Effector memory CD8-positive, alpha-beta T cell (primary cell): ENCODE measurements at places on chromosomes 3 and 15.

GRCh38 chr3:64138046-64138445 lies 87.2 kb downstream of the PRICKLE2 start:
- no peak for DNase-seq

GRCh38 chr15:25060996-25061620 lies 106.3 kb downstream of the SNRPN start:
- no peak for DNase-seq

DNA sequence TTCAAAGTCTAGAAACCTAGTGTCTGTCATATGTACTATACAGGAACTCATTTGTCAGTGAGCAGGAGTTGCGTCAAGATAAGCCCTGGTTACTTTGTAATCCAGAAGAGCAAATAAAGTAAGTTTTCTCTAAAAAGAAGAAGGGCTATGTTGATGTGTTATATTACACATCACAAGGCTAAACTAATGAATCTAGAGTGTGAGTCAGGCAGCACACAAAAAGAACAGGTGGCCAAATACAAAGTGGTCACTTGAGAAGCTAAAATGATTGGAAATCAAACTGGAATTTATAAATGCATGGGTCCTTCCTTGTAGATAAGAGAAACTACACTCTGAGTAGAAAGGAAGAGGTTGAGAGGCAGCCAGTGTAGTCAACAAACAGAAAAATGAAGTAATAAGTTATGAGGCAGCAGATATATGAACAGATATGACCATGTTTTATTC lies 771.6 kb downstream of the DIPK2A start:
- no peak for DNase-seq

- no peak for DNase-seq
These were observed 50.1 kb downstream of the TMOD3 start for GRCh38 chr15:51879555-51879954.

DNA sequence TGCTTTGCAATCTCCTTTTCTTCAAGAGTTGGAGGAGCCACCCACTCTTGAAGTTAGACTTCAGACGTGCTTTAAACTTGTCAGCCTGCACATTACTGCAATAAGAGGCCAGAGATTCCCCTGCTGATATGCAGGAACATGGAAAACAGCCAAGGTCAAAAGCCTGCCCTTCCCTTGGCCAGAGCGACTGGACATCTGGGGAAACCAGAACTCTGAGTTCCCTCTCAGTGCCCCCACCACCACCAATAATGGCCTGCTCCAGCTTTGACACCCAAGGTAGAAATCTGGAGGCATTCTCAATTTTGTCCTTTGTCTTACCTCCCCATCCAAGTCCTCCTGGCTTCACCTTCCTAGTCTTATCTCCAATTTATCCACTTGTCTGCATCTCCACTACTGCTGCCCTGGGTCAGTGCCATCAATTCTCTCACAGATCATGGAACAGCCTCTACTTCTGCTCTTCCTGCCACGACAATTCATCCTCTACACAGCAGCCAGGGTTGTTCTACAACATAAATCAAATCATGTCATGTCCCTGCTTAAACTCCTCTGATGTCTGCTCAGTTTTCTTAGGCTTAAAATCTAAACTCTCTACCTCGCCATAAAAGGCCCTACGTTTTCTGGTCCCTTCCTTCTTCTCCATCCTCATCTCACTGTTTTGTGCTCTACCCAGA lies 191.6 kb upstream of the WNT5A start:
- DNase-seq = no peak

DNA sequence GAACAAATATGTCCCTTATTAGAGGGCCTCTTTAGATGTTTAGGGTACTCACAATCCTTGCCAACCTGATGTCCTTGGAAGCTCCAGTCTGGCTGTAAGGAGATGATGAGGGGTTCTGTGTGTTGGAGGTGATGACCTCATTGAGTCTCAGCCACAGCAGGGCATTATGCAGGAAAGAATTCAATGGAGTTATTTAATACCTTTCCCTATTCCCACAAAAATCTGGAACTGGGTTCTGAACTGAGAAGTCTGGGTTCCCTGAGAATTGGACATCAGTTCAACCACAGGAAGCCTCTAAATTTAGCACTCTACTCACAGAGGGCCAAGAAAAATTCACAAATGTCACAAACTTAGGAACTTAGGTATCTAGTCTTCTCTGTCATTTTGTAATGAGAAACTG lies 36.9 kb downstream of the SLC35A5 start:
- DNase-seq = no peak

DNA sequence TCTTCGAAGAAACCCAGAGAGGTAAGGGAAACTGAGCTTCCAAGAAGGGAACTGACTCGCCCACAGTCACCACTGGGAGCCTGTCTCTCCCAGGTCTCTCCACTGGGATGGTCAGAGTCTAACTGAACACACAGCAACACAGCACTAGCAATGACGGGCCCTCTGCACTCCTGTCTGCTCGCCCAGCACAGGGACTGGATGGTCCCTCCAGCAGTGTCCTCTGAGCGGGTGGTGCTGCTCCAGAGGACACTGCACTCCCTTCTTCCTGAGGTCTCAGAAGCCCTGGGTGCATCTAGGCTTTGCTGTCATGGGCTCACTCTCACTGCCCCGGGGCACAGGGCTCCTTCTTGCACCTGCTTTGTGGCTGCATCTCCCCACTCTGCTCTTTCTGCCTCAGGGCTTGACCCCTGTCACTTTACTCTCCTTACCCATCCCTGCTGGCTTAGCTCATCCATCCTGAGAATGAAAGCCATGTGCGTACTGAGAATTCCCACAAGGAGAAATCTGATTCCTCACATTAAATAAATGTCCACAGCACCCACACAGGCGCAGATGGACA lies 356.6 kb downstream of the GABRG3 start:
- no peak for DNase-seq

GRCh38 chr3:184910664-184911063 lies 98.7 kb downstream of the VPS8 start:
- DNase-seq = no peak

GRCh38 chr3:129607391-129608068 lies 1.1 kb upstream of the PLXND1 start:
- DNase-seq = no peak

GRCh38 chr15:101684384-101684783 lies 32.2 kb upstream of the TM2D3 start:
- no peak for DNase-seq

GRCh38 chr3:151552589-151552988 lies 91.7 kb upstream of the IGSF10 start:
- DNase-seq = no peak

DNA sequence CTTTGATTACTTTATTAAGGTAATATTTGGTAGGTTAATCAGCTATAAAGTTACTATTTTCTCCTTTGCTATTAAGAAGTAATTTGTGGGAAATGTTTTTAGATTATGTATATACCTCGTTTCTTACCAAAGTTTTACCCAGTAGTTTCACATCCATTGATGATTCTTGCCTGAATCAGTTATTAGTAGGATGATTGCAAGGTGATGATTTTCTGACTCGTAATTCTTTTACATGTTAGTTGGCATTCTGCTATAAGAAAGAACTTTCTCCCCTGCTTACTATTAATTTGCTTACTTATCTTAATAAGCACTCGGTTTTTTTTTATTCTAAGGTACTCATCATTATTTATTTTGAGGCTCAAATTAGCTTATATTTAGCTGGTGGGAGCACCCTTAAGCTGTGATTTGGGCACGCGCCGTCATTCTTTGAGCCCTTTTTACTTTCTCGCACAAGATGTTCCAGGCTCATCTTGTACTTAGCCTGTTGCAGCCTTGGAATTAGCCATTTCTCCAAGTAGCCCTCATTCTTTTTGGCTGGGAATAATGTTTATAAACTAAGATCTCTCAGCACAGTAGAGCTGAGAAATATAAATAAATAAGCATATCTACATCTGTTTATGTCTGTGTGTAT lies 15.3 kb downstream of the USP3 start:
- DNase-seq = no peak

DNA sequence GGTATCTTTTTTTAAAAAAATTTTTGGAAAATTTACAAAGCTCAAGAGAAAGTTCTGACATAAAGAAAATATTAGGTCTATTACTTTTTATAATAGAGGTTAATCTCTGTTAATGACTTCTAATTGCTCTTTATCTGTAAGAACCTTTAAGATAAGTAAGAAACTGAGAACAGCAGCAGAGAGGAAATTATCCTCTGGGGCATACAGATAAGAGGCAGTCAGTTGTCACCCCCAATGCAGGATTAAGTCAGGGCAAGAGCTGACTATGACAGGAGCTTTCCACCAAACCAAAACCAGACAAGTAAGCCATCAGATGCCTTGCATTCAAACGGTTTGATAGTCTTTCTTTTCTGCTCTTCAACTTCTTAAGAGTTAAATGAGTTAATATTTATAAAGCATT lies 149.0 kb downstream of the GSK3B start:
- DNase-seq = no peak

DNA sequence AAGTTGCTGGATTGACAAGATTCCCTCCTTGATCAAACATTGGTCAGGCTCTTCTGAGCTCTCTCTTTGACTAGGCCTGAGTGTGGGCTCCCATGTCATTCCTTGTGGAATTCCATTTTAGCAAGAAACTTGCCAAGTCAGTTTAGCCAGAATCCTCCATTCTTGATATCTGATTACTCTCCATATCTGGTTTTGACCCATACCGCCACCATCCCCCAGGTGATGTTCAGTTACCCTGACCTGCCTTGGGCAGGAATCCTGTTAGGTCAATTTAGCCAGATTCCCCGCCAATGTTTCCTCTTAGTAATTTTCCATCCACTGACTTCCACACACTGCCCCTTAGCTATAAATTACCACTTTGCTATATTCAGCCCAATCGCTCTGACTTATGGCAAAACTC lies 1.0 kb upstream of the PCCB start:
- DNase-seq = no peak

- DNase-seq = no peak
These were observed 69.0 kb downstream of the SLMAP start for GRCh38 chr3:57825116-57825515.

- DNase-seq = no peak
These were observed 977.5 kb downstream of the TUSC7 start for GRCh38 chr3:117687096-117687495.

- no peak for DNase-seq
These were observed 21.7 kb downstream of the CSNK1G1 start for GRCh38 chr15:64333986-64334929.

DNA sequence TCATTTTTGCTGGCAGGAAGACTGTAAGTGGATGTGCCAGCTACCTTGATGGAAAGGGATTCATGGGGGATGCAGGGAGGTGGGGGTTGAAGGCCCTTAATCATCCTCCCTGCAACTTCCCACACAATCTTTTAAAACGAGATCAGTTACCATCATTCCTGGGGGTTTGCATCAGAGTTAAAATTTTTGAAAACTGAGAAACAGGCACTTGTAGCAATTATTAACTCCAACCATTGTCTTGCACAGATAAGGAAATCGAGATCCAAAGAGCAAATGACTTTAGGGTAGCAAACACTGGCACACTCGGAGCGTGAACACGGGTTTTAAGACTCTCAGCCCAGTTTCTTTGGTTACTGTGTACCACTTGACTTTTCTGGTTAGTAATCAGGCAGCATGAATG lies 41.9 kb downstream of the GPD1L start:
- no peak for DNase-seq

- DNase-seq = no peak
These were observed 100.4 kb downstream of the MCTP2 start for GRCh38 chr15:94331731-94332130.

DNA sequence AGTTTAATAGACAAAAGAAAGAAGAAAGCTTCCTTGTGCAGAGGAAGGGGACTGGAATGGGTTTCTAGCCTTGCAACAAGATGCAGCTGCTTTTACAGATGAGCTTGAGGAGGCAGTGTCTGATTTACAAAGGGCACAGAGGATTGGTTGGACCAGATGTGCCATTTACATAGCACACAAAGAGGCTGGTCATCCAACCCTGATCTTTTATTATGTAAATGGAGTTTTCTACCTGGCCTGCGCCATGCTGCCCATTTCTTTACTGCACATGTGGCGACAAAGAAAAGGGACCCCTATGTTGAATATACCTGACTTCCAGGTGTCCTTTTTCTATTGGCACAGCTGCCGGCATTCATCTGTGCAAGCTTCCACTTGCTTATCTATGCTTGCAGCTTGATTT lies 409.4 kb upstream of the FRG2C start:
- no peak for DNase-seq

DNA sequence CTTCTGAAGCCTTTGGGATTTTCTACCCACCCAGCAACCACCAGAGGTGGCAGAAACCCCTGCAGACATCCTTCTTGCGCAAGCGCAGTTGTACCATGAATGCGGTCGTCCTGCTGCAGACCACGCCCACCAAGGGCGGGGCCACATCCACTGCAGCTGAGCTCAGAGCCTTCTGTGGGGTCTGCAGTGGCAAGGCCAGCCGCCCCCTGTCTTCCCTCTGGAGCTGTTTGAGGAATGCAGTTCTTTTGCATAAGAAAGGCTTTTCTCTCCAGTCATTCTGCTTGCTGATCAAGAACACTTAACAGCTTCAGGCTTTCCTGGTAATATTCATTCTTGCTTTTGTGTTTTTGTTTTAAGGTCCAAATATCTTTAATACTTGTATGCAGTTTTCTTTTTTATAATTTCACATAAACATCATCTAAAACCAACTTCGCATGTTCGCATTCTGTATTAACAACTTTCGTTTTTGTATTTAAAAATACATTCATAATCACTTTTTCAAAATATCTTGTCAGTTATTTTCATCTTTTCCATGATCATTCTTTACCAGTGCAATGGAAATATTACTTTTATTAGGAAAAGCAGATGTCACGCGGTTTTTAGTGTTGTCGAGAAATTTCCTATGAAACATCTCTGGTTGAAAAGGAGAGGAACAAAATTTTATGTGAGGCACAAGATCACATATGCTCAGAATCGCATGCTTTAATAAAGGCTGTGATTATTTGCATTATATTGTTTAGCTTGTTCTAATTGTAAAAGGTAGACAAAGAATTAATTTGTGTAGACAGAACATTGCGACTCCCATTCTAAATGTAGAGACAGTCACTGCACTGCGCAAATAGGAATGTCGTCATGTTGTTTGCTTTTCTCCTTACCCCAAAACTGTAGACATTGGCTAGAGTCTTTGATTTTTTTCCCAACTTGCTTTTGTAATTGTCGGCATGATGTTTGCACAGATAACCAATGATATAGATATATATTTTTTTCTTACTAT lies 98.1 kb upstream of the SNRPN start:
- no peak for DNase-seq

DNA sequence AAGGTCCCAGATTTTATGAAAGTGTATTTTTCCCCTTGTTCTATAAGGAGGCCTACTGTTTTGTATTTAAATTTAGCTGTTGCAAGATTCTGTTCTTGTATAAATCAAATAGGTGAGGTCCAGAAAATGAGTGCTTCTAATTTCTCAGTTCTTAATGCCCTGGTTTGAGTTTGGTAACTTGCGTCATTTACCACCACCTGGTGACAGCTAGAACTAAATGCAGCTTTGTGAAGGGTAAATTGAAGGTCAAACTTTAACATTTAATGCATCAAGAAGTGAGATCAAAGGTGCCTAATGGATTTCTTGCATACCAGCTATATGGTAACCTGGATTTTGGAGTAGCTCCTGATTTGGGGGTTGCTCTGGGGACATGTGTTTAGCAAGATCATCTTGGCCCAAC lies 50.7 kb upstream of the POLR2M start:
- DNase-seq = no peak

- DNase-seq = no peak
These were observed 2.7 kb downstream of the RBM6 start for GRCh38 chr3:49942651-49943050.
